ENCODE measurements at places on chromosomes 12 and 14.

DNA sequence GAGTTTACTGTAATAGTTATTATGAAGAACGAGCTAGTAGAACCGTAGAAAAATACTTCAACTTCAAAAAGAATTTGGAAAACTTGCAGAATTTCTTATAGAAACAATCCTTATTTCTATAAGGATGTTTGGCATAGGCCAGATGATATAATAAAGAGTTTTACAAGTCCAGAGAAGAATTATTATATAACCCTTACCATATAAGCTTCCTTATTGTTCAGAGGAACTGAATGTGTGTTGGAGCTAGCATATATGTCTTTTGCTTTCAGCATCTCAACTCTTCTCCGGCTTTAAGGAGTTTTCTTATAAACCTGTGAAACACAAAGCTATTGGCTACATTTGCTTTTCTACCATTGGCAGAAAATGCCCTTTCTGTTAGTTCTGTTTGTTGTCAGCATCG is 178.0 kb upstream of the E2F7 start:
- DNase-seq = no peak

GRCh38 chr14:92945544-92945943 is 22.6 kb downstream of the CHGA start:
- DNase-seq = no peak

- no peak for DNase-seq
Measured at GRCh38 chr12:85568395-85569103, 267.7 kb downstream of the RASSF9 start.

- no peak for DNase-seq
Measured at GRCh38 chr12:109681986-109682707, 31.5 kb upstream of the FAM222A start.

DNA sequence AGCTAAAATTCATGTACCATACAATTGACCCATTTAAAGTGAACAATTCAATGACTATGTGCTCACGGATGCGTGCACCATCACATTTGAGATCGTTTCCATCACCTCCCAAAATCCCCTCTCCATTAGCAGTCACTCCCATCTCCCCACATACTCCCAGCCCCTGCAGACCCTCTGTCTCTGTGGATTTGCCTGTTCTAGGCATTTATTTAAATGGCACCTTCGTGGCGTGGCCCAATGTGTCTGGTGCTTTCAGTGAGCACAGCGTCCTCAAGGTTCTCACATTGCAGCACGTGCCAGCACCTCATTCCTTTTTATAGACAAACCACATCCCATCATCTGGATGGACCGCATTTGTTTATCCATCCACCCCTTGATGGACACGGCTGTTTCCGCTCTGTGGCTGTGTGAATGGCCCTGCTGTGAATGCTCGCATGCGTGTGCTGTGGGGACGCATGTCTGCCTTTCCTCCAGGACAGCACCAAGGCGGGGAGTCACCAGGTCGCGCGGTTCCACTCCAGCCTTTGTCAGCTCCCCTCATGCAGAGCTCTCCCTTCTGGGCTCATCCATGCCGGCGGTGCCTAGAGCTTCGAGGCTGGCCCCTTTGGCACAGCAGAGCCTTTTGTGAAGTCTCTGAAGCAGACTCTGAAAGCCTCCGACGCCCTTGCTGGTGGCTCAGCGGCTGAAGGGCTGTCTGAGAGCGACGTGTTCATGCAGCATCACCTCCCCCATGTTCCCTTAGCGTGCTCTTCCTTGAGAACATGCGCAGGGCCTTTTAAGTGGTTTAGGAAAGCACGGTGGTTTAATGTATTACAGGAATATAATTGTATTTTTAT is 184.4 kb downstream of the KIF26A start:
- DNase-seq = no peak

GRCh38 chr14:45891417-45892080 is 638.5 kb upstream of the MIS18BP1 start:
- DNase-seq = no peak

GRCh38 chr12:11734580-11735180 is 85.2 kb downstream of the ETV6 start:
- DNase-seq = no peak

- no peak for DNase-seq
Measured at GRCh38 chr12:127767656-127768055, 499.3 kb upstream of the TMEM132C start.

DNA sequence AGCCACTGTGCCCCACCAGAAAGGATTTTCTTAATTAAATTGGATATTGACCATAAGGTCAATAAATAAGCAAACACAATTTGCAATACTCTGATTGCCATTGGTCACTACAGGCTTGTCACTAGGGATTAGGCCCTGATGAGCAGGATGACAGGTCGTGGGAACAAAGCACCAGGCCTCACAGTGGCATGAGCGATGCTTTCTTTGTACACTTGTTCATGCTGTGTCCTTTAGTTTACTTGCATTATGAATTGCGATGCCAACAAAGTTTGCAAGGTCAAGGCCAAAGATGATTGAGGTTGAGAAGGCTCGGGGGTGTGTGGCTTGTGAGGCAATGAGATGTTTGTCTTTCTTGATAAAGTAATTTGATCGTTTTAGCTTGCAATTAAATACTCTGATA is 136.0 kb downstream of the TTC8 start:
- no peak for DNase-seq

GRCh38 chr14:89293314-89293916 is 123.6 kb downstream of the FOXN3 start:
- DNase-seq = no peak

DNA sequence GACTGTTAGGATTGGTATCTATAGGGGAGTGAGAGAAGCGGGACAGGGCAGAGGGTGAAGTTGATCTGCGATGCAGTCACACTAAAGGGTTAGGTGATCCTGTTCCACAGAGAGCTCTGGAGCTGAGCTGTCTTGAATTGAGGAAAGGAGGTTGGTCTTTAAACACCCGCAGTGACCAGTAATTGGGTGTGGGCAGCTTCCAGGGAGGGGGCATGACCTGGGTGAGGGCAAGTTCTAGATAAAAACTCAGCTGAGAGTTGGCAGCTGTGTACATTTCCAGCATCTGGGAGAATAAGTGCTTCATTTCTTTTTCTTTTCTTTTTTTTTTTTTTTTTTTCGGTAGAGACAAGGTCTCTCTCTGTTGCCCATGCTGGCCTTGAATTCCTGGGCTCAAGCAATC is 35.1 kb downstream of the RDH12 start:
- DNase-seq = no peak

DNA sequence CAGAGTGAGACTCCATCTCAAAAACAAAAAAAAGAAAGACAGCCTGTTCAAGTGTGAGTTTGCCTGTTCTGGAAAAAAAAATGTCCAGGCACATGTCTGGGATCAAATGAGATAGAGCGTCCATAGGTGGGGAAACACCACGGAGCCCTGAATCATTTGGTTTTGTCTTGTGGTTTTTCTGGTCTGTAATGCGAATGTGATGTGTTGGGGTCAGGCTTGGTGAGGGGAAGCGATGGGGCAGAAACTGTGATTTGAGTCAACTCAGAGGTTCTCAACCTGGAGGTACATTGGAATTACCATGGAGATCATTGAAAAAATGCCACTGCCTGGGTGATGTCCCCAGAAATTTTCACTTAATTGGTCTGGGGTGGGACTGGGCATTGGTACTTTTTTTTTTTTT is 183.9 kb upstream of the PWP1 start:
- peak; percentile 4 for DNase-seq

GRCh38 chr12:49277466-49277865 is 12.6 kb downstream of the TUBA1C start:
- no peak for DNase-seq

DNA sequence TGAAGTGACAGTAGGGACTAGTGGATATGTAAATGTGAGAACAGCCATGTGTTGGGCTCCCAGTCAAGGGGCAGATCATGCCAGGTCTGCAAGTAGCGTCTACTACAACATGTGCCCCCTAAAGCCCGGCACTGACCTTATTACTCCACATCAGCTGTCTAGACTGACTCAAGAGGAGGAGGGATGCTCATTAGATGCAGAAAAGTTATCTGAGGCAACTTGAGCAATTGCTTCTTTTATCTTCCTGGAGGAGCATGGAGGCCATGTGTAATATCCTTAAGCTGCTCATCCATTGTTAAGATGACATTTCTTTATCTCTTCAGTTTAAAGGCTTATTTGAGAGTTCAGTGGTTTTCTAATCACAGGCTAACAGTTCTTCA is 404.7 kb upstream of the FLRT2 start:
- no peak for DNase-seq

GRCh38 chr12:77060883-77061240 is 4.5 kb downstream of the E2F7 start:
- DNase-seq = no peak

- no peak for DNase-seq
Measured at GRCh38 chr14:91065266-91065665, 4.8 kb upstream of the RPS6KA5 start.

GRCh38 chr14:95891742-95892141 is 15.1 kb downstream of the TUNAR start:
- DNase-seq = no peak

GRCh38 chr12:94676031-94676641 is 25.8 kb upstream of the TMCC3 start:
- peak; percentile 5 for DNase-seq

GRCh38 chr14:28777471-28778137 is 11.0 kb downstream of the FOXG1 start:
- no peak for DNase-seq

GRCh38 chr14:75411214-75411540 is 16.6 kb upstream of the JDP2 start:
- no peak for DNase-seq

DNA sequence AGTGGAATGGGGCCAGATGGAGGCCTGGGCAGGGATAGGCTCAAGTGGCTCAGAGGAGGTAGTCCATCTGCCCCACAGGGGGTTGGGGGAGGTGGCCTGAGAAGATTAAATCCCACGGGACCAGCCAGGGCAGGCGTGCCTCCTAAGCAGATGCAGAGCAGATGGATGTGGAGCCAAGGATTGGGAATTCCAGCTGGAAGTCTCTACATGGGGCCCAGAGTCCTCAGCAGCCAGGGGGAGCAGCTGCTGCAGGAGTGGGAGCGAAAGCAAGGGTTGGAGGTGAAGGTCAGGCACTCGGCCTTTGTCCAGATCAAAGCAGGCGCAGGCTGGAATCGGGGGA is 42.4 kb upstream of the VRK1 start:
- no peak for DNase-seq

GRCh38 chr14:89042021-89042420 is 217.6 kb downstream of the TTC8 start:
- no peak for DNase-seq

DNA sequence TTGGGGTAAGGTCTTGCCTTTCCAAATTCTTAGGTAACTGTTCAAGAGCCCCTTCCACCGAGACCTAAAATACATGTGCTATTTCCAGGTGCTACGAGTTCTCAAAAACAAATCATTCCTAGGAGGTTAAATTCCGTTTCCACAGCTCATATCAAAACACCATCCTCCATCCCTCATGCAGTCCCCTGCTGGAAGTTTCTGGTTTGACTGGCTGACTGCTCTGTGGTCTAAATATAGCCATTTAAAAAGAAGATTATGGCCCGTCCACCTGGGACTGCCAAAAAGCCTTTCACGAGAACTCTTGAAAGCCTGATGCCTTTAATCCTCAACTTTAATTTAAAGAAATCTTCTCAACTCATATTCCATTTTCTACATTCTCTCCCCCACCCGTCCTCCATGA is 201.5 kb upstream of the MYL2 start:
- no peak for DNase-seq

DNA sequence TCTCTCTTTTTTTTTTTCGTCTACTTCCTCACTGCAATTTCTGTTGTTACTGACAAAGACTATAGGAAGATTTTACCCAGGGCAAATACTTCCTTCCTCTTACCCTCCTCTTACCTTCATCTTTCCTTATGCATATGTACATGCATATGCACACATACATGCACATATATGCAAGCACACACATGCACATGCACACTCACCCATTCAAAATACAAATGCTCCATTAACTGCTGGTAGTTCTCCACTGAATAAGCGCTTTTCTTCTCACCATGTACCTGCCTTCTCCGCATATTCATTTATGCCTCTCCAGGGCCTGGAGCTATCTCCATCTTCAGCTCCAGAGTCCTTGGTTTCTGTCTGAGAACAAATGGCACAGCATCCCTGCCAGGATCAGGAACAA is 632 bp downstream of the C12orf54 start:
- DNase-seq = no peak

DNA sequence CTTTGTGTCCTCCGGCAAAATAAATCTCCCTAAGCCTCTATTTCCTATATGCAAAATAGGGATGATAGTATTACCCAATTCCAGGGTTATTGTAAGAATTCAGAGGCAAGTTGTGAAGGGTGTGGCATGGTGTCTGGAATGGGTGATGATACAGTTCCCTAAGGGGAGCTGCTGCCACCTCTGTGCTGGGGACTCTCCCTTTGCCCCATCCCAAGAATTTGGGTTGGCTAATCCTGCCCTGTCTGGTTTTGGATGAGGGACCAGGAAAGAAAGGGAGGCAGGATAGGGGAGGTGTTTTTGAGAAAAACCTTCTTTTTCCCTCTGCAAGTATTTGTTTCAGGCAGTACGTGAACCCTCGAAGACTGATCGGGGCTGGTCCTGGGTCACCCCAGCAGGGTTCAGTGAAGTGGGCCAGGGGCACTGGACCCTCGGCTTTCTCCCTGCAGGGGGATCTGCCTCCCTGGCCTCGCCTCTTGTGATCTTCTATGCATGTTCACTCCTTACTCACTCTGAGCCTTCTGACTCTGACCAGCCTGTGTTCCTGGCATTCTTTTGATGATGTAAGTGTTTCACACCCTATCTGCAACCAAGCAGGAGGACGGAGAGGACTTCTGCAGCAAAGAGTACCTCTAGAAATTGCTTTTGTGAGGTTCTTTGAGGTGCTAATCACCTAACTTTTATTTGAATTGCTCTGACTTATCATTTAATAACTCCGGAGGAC is 60.8 kb downstream of the RASSF3 start:
- DNase-seq = peak; percentile 54

GRCh38 chr12:59808317-59808910 is 212.6 kb downstream of the SLC16A7 start:
- DNase-seq = peak; percentile 9

- no peak for DNase-seq
Measured at GRCh38 chr14:73269729-73270531, 32.6 kb downstream of the PAPLN start.
